CMK (cell line): ENCODE measurements at places on chromosomes 3 and 15.

GRCh38 chr15:91456251-91456718 is 356.2 kb downstream of the SV2B start:
- DNase-seq: no peak

DNA sequence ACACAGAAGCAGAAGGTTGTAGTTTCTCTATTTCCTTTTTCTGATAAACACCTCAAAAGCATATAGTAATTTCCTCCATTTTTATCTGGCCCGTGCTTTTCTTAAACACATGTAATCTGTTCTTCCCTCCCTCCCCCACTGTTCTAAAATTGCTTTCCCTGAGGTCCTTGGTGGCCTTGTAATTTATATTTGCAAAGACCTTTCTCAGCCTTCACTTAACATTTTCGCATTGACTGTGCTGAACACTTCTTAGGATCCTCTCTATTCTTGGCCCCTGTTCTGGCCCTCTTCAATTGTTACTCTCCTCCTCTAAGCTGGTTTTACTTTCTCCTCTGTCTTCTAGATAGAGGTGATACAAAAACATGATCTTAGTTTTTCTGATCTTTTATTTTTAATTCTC is 28.3 kb downstream of the GAP43 start:
- no peak for DNase-seq

DNA sequence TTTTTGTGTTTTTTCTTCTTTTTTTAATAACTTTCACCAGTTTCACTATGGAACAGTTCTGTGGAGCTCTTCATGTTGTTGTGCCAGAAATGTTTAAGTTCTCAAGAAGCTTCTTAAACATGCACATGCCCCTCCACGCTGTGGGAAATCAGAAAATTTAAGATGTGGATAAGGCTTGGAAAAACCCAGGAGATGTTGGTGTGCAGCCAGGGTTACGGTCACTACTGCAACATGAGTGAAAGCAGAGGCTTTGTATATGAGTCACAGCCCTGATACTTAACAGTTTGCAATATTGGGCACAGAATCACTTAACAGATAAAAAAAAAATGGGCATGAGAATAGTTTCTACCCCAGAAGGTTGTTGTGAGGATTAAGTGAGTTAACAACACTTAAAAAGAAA is 399.9 kb downstream of the LRTM1 start:
- no peak for DNase-seq

- no peak for DNase-seq
Observed at GRCh38 chr15:77610731-77611130, 22.0 kb downstream of the LINGO1 start.

DNA sequence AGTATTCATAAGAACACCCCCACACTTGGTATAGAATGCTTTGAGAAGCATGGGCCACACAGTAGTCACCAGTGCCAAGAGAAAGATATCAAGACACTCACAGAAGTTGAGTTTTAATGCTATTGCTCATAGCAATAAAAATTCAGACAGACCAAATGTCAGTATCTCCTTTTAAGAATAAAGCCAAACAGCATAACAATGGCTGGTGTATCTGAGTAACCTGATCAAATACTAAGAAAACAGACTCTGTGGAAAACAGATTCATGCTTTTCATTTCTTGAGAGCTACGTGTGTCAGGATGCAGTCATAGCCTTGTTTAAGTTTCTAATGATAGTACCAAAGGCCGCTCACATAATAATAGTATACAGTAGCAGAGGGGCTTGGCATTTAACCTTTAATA is 778.5 kb downstream of the MECOM start:
- DNase-seq: no peak

GRCh38 chr3:62876064-62876463 is 848 bp upstream of the CADPS start:
- no peak for DNase-seq

DNA sequence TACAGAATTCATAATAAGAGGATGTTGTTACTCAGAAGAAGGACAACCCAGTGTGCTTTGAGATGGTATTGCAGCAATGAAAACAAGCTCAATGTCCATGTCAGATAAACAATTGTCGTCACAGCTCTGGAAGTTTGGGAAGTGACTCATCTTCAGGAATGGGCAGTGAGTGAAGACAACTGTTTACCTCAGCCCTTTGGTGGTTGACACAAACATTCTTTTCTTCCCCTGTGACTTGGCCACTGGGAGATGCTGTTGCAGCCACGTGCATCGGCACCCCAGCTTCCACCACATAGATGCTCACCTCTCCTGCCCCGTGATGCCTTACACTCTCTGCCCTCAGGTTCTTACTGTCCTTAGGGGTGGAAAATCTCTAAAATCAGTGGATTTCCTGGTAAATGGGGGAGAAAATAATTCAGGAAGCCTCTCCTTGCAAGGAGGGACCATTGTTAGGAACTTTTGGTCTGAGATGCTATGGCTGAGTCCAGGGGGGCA is 114.1 kb upstream of the GALNT15 start:
- DNase-seq: no peak
